ENCODE measurements at places on chromosomes 11 and 22.

DNA sequence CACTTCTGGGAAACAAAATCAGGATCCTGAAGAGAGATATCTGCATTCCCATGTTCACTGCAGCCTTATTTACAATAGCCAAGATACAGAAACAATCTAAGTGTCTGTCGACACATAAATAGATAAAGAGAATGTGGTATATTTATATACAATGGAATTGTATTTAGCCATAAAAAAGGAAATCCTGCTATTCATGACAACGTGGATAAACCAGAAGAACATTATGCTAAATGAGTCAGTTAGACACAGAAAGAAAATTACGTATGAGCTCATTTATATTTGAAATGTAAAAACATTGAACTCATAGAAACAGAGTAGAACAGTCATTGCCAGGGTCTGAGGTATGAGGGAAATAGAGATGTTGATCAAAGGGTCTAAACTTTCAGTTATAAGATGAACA, 6.1 kb downstream of the MRPL17 start:
- DNase-seq = no peak

DNA sequence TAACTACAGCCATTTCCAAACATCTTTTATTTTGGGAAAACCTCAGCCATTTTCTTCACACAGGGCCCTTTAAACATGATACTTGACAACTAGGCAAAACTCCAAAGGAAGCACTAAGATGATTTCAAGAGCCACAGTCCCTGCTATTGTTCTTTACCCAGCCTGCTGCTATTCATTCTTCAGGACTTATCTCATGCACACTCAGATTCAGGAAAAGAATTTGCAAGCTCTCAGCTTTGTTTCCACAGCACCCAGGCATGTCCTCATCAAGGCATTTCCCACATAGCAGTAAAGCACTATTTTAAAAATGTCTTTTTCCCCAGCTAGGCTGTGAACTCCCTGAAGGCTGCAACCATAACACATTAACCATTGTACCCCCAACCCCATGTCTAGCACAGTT, 609.3 kb upstream of the CCDC90B start:
- no peak for DNase-seq

GRCh38 chr11:68257477-68258362, 14.1 kb downstream of the C11orf24 start:
- peak; percentile 87 for DNase-seq

DNA sequence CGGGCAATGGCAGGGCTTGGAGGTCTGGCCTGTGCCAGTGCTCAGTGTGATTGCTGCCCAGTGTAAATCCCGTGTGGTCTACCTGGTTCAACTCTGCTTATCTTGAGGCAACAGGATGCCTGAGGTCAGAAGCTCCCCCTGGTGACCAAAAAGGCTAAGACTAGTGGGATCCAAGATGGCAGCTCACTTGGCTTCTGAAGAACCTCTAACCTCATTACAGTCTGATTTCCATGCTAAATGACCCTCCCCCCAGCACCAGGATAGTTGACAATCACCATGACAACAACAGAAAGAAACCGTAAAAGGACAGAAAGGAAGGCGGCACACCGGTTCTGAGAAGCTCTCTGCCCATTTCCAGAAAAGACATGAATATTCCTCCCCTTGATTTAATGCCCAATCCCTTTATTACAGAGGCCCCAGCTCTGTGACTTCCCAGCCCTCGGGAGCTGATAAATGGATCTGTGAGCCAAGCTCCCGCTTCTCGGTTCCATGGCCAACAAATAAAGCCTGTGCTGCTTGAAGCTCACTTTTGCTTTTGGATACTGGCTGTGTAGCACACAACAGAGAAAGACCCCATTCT, 398.4 kb downstream of the CTTN start:
- DNase-seq = no peak

DNA sequence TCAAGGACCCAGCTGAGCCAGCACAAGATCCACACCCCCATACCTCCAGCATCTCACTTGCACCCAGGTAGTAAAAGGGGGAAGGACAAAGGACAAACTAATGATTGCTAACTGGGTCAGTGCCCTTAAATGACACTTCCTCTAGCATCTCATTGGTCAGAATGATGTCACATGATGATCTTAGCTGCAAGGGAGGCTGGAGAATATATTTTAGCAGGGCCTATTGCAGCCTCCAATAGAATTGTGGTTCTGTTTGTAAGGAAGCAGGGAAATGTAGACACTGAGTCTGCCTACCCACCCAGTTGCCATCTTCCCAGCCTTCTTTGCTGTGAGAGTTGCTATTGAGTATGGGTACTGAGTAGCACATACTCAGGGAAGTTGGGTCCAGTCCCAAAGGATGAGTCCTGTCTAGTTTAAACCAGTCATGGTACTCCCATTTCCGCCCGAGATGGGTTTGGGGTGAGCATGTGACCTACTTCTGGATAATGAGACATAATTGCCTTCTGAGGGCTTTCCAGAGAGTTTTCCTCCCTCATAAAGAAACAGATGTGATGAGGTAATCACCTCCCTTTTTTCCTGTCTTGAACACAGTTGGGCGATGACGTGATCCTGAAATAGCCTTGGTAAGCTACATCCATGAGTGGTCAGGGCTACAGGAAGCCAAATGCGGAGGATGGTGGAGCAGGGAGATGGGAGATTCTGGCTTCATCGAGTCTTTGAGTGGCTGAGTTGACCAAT, 5.5 kb upstream of the DNAL4 start:
- DNase-seq = no peak

- DNase-seq = no peak
These were observed 7.8 kb upstream of the NFAM1 start for GRCh38 chr22:42439821-42440674.

DNA sequence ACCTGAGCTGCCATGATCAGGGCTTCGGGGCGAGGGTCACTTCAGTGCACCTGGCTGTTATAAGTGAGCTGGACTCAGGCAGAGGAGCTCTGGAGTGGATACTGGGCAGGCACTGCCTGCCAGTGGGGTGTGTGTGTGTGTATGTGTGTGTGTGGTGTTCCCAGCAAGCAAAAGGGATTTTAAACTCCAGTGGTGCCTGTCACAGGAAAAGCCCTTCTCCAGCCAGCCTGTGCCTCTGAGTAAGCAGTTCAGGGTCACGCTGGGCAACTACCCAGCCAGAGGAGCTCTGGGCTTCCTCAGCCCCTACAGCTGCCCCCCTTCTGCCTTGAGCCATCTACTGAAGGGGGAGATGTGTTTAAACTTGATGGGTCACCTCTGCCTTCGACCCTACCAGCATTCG, 109.0 kb downstream of the OSBP2 start:
- no peak for DNase-seq

GRCh38 chr11:2298795-2299761, 2.6 kb downstream of the C11orf21 start:
- no peak for DNase-seq

DNA sequence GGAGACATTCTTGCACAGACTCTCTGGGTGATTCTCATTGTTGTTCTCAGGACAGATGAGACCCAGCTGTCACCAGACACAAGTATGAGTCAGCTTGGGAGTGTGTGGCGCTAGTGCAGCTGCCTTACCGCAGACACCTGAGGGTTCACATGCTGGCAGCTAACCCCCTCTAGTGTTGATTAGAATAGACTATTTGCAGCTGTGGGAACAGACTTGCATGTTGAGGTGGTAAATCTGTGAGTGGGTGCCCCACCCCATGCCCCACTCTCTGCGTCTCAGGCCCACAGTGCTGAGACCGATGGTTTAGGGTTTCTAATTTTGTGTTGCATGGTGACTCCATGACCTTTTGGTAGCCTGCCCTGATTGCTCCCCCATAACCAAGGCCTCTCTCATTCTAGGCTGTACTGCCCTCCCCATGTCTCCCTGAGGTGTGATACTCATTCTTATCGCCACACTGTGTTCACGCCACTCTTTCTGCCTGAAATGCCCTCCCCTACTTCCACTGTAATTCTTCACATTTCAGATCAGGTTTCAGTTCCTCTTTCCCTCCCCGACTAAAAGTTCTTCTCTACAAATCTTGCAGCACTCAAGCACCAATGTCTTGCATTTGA, 73.7 kb upstream of the KIRREL3 start:
- DNase-seq = no peak

Data from stimulated activated CD4-positive, alpha-beta T cell treated with anti-CD3 and anti-CD28 coated beads, Interleukin-1b, Interleukin-23, amount 100 ng/mL, for 1 hour (primary cell).